ENCODE measurements at places on chromosomes 11 and 22. TPM values are rescaled to one million over a fixed set of nuclear protein-coding genes. Genes with fewer than 3 reads are reported as not detected.

DNA sequence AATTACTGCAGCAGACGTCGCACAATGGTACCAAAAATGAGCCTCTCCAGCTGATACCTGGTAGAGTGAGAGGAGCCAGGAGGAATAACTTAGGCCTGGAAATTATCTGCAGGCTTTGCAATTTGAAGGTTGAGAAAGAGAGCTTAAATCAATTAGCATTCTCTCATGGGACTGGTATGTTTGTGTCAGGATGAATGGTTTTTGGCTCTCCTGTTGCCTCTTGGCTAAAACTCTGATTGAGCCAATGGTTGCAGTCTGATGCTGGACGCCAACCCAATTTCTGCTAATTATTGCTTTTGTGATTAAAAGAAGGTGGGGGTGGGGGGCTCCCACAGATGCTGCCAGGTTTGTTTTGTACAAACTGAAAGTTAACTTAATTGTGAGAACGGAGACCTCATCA, 12.5 kb upstream of the NELL1 start:
- no peak for DNase-seq

- DNase-seq, result peak; percentile 87
Measured at GRCh38 chr22:30005213-30005857, 74.9 kb upstream of the HORMAD2 start.

GRCh38 chr22:28923826-28924732, 40.7 kb downstream of the ZNRF3 start:
- peak; percentile 37 for DNase-seq

DNA sequence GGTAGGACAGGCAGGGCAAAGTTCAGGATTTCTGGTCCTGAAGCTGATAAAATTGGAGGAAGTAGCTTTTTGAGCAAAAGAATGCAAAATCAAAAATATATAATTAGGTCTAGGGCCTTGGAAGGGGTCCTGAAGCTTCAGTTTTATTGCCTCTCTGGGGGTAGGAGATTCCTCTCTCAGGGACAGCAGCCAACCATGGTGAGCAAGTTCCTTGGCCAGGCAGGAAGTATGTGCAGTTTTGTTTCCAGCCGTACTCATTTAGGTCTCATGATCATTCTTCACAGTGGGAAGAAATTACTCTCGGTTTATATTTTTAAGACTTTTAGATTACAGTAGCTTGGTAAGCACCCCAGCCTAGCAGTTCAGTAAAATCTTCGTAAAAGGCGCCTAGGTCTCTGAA, 2.9 kb upstream of the RAB38 start:
- DNase-seq, result peak; percentile 75

DNA sequence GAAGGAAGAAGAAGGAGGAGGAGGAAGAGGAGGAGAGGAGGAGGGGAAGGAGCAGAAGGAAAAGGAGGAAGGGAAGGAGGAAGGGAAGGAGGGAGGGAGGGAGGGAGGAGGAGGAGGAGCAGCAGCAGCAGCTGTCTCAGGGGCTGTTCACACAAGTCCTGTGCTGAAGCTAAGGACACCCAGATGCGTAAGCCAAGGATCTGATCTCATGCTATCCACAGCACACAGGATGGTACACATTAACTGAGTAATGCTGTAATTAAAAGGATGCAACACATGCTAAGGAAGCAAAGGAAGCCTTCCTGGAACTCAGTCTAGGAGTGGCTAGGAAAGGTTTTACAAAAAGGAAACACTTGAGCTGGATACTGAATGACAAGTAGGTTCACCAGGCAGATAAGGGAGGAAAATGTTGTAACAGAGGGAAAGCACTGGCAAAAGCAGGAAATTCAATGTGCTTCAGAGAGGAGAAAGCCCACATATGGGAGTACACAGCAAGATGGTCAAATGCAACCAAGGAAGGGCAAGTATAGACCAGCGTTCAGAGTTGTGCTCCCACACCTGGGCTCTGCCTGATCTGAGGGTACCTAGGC, 32.0 kb downstream of the TRIM66 start:
- no peak for DNase-seq

- no peak for DNase-seq
Measured at GRCh38 chr11:112558691-112559090, 298.0 kb upstream of the PLET1 start.

DNA sequence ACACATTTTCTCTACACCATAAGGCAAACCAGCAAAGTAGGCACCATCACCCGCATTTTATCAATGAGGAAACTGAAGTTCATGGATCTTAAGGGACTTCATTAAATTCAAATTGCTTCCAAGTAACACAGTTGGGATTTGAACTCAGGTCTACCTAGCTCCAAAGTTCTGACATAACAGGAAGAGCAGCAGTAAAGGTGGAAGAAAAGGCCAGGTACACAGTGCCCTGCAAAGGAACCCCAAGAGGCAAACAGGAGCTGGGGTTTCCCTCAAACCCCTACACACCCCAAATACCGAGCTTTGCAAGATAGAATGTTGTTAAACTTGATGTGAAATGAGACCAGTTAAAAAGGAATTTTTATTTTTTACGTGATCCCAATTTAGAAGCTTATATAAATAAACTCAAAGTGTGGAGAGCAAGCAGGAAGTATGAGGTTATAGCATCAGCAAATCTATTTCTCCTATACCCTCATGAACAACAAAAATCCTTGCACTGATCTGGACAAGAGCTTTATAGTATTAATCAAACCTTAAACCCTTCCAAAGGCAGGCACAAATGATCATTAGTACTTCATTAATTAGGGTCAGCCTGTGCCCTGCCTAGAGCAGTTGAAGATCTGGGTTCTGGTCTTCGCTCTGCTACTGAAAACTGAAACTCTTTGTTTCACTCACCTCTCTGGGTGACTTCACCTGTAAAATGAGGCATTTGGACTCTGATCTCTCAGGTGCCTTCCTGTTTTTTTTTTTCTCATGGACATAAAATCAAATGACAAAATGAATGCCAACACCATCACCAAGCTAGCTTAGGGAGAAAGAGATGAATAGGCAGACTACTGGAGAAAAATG, 36.5 kb downstream of the SYTL2 start:
- DNase-seq, result no peak

GRCh38 chr11:106917973-106918372, 100.3 kb downstream of the GUCY1A2 start:
- no peak for DNase-seq

- peak; percentile 0 for DNase-seq
Measured at GRCh38 chr11:31114442-31114841, 255.1 kb downstream of the DCDC1 start.

DNA sequence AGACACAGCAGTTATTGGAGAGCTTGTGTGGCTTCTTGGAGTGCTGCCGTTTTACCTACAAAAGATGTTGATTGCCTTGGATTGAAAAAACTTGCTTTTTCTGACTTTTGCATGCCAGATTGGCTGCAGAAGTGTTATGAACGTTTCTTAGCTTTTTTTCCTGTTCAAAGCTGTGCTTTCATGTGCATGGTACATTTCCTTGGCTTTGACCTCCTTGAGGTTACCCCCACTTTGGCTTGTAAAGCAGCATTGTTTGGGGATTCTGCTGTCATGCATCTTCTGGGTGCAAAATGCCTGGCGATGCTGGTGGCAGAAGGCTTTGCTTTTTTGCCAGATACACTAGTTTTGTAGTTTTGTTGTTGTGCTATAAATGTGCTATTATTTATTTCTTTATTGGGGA, 80.0 kb downstream of the JRKL start:
- no peak for DNase-seq

DNA sequence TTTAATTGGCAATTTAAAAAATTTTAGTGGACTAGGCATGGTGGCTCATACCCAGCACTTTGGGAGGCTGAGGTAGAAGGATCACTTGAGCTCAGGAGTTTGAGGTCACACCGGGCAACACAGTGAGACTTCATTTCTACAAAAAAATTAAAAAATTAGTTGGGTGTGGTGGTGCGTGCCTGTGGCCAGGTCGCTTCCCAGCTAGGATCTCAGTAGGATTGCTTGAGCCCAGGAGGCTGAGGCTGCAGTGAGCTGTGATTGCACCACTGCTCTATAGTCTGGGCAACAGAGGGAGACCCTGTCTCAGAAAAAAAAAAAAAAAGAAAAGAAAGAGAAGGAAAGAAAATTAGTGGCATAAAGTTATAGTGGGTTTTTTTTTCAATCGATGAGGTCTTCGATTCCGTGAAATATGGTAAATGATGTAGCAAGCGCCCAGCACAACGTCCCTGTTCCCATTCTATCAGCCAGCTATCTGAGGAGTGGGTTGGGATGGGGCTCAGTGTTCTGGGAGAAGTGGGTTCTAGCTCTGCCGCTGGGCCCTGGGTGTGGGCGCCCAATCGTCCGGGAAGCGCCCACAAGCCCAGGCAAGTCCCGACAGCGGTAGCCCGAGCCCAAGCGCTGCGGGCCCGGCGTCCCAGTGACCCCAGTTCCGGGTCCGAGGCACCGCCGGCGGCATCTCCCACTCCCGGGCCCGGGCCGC, 1.4 kb downstream of the FOSL1 start:
- no peak for DNase-seq

- no peak for DNase-seq
Measured at GRCh38 chr22:44538051-44538450, 40.0 kb upstream of the RTL6 start.

DNA sequence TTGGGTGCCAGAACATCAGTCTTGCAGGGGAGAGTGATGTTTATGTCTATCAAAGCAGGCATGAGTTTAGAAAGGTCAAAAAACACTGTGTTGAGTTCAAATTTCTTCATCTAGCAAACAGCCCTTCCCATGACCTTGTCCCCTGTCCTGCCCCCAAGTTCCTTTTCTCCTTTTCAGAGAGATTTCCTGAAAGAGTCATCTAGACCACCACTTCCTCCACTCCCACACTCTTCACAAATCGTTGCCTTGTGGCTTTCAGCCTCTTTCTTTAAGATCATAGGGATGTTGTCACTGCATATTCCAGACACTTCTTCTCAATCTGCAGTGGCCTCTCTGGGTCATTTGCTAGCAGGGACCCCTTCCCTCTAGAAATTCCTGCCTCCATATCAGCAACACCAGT, 290.5 kb downstream of the TENM4 start:
- DNase-seq, result no peak

GRCh38 chr11:69667619-69668604, 7.2 kb downstream of the LTO1 start:
- DNase-seq, result no peak

DNA sequence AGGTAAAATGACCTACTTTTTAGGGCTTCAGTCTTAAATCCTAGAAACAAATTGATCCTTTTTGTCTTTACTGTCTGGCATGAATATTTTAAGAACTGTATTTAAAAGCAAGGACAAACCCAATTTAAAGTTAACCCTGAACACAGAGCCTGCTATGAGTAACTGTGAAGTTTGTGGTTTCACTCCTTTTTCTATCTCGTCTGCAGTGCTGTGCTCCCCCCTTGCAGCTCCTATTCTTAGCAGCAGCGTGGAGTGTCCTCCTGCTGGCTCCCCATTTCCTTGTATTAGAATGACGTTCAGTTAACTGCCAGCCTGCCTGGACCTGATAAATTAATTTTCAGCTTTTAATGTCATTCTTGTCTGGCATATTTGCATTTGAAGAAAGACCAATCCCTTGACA, 40.0 kb upstream of the LRRC4C start:
- DNase-seq, result no peak

- peak; percentile 58 for DNase-seq
Measured at GRCh38 chr11:117144477-117145392, 648 bp downstream of the PAFAH1B2 start.

The ELFN2 gene
- total RNA-seq, result 0.35 TPM

The MFNG gene
- 5.2 TPM for total RNA-seq

The OR10A2 gene
- not detected for total RNA-seq

The EHBP1L1 gene
- 176 TPM for total RNA-seq

The CCDC116 gene
- 0.27 TPM for total RNA-seq

The POTEH gene
- not detected for total RNA-seq

All from muscle of leg (tissue), 16 donors.